PC-9 (cell line): ENCODE measurements at places on chromosomes 11 and 22.

GRCh38 chr22:45136594-45136993 lies 27.1 kb upstream of the NUP50 start:
- DNase-seq: no peak

DNA sequence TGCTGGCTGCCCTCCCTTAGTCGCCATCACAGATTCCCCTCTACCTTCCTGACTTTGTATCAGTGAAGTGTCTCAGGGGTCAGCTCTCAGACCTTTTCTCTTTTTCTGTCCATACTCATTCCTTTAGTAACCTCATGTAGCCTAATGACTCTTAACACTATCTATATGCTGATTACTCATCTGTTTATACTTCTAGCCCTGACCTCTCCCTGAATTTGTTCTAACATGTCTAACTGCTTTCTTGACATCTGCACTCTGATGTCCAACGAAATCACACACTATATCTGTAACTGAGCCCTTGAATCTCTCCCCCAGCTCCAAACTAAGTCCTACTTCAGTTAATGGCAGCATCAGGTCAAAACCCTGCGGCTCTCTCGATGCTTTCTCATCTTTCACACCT lies 135.8 kb upstream of the TIMP3 start:
- DNase-seq: no peak

DNA sequence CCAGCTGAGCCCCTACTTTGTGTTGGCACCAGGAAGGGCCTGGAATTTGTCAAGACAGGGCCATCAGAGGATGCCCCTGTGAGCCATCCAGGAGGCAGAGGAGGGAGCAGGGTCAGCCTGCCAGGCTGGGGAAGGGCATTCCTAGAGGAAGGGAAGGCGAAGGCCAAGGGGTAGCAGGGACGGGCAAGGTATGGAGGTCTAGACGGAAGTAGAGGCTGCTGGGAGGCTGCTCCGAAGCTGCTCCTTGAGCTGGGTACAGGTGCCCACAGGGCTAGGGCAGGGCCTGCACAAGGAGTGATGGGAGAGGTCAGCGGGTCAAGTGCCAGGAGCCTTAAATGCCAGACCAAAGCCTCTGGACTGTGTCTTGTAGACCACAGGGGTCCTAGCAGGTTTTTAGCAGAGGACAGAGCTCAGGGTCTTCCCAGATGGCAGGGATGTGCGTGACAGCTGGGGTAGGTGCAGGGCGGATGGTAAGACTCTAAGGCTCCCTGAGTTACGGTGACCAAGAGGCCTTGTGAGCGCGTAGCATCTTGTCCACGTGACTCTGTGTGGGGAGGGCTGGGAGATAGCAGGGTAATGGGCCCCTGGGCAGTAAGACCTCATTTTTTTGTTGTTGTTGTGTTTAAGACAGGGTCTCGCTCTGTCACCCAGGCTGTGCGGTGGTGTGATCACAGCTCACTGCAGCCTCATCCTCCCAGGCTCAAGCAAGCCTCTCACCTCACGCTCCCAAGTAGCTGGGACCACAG lies 31.7 kb upstream of the CSNK1E start:
- DNase-seq: no peak

- peak; percentile 47 for DNase-seq
Observed at GRCh38 chr11:88508759-88509581, 171.4 kb upstream of the CTSC start.

DNA sequence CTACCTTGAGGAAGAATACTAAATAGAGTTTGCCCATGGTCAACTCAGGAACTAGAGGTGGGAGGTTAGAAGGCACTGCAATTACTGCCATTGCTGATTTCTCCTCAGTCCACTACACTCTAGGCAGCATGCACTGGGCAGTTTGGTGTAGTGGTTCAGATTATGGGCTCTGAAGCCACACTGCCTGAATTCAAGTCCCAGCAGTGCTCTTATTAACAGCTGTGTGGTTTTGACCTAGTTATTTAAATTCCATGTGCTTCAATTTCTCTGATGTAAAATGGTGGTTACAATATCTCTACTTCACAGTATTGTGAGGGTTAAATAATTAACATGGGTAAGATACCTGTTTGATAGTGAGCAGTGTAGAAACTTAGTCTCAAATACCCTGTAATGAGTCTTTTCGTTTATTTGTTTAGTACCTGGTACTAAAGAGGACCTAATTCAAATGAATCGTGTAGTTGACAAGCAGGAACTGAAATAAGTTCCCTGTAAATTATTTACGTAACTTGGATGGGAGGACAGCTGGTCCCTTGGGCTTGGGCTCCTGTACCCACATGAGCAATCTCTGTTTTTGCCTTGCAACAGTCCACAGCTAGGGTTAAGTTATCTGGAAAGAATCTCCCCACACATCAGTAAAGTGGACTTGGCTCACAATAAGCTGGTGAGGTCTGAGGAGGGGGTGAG lies 17.8 kb downstream of the PRR5L start:
- no peak for DNase-seq

DNA sequence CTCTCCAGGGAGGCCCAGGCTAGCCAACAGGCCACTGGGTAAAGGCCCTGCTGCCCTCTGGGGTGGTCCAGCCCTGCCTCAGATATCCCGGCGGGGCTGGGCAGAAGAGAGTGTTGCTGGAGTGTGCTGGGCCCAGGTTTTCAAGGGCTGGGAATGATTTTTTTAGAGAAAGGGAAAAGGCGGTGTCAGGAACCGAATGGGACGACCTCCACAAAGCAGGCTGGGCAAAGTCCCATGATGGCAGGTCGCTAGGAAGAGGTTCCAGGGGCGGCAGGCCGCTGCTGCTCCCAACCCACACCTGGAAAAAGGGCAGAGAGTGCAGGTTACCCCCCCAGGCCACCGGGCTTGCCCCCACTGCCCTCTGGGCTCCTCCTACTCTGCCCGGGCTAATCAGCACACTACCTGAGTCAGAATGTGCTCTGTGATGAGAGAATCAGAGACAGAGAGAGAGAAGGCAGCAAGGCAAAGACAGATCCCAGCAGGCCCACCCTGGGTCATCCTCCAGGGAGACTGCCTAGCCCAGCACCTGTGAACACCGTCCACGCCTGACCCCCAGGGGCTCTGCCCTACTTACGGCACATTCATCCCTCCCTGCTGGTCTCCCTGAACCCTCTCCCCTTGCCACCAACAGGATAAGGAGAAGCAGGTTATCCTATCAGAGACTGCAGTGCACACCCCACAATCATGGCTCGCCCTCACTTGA lies 4.6 kb downstream of the PATZ1 start:
- no peak for DNase-seq

GRCh38 chr11:130719220-130719915 lies 196.9 kb downstream of the SNX19 start:
- DNase-seq: no peak

GRCh38 chr11:47917599-47918369 lies 62.6 kb upstream of the PTPRJ start:
- DNase-seq: peak; percentile 50

DNA sequence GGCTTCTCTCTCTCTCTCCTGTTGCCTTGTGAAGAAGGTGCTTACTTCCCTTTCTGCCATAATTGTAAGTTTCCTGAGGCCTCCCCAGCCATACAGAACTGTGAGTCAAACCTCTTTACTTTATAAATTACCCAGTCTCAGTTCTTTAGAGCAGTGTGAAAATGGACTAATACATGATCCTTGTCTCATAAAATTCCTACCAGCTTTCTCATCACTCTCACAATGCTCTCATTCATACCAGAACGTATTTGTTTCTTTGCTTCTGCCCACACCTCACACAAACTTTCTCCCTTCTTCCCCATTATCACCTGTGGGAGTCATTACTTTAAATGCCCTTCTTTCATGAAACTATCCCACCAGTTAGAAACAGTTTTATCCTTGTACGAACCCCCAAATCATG lies 62.7 kb upstream of the ARHGAP42 start:
- no peak for DNase-seq

DNA sequence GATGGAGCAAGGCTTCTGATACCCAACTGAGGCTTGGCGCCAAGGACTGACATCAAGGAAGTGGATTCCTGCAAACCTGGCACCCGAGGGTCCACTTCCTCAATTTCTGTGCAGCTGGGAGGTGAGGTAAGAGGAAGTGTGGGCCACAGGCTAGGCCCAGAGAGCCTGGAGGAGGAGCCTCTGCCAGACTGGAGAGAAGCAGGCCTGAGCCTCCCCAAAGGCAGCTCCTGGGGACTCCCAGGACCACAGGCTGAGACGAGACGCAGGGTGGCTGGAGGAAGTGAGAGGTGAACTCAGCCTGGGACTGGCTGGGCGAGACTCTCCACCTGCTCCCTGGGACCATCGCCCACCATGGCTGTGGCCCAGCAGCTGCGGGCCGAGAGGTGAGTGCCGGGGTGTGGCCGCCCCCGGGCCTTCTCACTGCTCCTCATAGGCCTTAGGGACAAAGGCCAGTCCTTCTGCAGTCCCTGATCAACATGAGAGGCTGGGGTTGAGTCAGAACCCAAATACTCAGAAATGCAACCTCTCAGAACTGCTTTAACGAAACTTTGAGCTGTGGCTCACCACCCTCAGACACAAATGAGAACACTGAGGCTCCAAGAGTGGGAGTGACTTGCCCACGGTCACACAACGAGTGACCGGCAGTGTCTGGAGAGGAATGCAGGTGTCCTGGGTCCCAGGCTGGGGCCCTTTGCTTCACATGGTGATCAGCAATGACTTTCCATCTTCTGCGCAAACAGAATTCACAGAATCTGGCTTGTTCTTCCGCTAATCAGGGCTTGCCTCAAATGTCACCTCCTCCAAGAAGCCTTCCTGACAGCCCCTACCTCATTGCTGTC lies at the start of gene NCF4:
TSS of gene NCF4 (plus strand) at position 186 of the 839 bp plus-strand sequence. CDS start at position 352, 166 bp downstream.
- peak; percentile 44 for DNase-seq

DNA sequence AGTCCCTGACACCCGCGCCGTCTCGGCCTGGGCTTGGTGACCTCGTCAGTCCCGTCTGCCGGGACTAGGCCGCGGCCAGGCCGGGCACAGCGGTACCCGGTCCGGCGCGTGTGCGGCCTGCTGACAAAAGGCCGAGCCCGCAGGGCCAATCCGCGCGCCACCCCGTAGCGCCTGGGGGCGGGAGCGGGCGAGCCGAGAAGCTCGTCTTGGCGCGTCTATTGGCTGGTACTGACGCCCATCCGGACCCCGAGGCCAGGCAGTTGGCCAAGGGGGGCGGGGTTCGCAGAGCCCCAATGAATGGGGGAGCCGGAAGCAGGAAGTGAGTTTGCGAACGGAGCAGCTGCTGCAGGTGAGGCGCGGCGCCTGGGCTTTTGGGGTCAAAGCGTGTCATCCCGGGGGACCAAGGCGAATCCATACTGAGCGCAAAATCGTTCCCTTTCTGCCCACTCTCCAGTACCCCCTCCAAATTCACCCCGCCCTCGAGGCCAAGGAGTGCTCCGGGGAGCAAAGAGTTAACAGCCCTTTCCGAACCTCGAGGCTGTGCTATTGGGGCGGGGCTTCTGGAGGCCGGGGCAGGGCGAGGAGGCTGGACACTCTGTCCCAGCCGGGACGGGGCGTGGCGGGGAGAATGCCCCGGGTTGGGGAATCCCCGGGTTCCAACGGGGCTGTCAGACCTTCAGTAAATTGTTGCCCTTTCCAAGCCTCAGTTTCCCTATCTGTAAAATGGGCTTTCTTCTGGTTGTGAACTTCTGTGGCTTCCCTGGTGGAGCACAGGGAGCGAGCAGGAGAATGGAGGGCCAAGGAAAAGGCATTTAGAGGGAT lies at the start of gene DPP3:
TSS of gene DPP3 (plus strand) at position 318 of the 822 bp plus-strand sequence. CDS start 1,767 bp downstream, outside the sequence.
- peak; percentile 99 for DNase-seq

DNA sequence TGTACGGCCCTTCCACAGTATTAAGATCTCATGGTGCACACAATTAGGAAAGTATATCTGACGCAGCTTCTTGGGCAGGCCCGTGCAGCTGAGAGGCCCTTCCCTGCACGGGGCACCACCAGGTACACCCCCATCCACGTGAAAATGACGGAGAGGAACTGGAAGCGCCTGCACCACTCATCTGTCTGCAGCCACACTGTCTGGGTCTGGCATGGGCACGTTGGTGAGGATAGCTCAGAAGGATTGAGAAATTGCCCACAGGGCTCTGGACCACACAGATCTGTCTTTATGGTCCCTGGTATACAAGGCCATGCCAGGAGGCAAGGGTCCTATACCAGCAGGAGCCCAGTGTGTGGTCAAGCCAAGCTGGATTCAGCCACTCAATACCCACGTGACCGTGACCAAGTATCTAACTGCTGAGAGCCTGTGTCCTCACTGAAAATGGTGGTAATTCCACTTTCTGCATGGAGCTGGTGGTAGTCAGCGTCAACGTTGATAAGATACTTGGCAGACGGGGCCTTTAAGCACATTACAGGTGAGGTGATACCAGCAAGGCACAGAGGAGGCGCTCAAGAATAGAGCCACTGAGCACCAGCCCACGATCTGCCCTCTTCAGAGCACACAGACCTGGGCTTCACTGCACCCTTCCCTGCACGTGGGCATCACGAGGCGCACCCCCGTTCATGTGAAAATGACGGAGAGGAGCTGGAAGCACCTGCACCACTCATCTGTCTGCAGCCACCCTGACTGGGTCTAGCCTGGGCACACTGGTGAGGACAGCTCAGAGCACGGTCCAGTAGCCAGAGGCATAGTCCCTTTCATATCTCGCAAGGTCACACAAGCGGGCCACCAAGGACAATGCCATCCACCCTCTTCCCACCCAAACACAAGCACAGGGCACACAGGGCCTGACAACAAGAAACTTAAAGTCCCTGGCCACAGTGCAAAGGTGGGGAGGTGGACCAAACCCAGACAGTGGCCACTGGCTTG lies 28.4 kb downstream of the SHANK2 start:
- no peak for DNase-seq

DNA sequence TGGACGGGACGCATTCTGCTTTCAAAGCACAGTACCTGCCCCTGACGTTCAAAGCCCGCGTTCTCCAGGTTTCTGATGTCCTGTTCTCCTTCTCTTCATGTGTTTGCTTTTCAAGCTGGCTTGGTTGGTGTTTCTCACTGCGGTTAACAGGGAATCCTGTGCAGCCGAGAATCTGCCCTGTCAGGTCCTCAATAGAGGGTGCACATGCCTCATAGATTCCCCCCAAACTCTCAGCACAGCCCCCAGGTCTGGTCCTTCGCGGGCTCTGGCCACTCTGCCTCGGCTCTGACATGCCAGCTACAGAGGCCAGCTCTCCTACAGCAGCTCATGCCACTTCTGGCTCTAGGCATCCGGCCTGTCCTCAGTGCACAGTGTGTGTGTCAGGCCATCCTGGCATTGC lies 1343.8 kb downstream of the TBC1D22A start:
- no peak for DNase-seq

GRCh38 chr11:128686745-128687177 lies 7.1 kb upstream of the FLI1 start:
- no peak for DNase-seq

GRCh38 chr11:12963792-12964536 lies 45.2 kb upstream of the RASSF10 start:
- DNase-seq: peak; percentile 55

- DNase-seq: peak; percentile 95
Observed at GRCh38 chr11:69106031-69106811, 49.5 kb upstream of the SMIM38 start.

DNA sequence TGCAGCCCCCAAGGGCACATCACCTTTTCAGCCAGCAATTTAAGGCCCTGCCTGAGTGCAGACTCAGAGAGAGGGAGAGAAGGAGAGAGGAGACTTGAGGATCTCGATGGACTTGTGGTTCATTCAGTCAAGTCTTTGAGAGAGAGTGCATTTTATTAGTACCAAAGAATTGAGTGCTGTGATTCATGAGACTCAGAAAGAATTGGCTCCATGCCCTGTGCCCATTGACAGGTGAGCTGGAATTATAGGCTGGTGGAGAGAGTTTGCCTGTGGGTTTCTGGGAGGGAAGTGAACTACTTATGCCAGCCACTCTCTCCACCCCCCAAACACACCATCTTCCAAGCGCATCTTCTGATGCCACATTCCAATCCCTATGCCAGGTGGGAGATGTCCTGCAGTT lies 236.8 kb downstream of the MN1 start:
- no peak for DNase-seq
